Dermis blood vessel endothelial cell (primary cell): ENCODE measurements at places on chromosomes 3 and 15.

- no peak for DNase-seq
Measured at GRCh38 chr15:55522742-55523450, 14.9 kb upstream of the DNAAF4 start.

DNA sequence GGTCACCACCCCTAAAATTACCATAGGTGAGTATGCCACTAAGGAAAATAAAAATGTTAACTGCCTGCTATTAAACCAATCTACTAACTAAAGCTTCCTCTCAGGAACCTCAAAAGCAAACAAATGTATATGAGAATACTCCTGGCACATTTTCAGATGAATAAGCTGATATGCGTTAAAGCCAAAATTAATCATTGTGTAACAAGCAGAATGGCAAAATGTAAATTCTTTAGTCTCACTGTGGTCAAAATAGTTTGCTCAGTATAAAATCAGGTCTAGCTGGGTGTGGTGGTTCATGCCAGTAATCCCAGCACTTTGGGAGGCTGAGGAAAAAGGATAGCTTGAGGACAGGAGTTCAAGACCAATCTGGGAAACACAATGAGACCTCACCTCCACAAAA lies 53.6 kb downstream of the SUMF1 start:
- no peak for DNase-seq

- no peak for DNase-seq
Measured at GRCh38 chr15:94563456-94563855, 332.1 kb downstream of the MCTP2 start.

- DNase-seq: no peak
Measured at GRCh38 chr3:156233876-156234275, 113.5 kb downstream of the KCNAB1 start.

DNA sequence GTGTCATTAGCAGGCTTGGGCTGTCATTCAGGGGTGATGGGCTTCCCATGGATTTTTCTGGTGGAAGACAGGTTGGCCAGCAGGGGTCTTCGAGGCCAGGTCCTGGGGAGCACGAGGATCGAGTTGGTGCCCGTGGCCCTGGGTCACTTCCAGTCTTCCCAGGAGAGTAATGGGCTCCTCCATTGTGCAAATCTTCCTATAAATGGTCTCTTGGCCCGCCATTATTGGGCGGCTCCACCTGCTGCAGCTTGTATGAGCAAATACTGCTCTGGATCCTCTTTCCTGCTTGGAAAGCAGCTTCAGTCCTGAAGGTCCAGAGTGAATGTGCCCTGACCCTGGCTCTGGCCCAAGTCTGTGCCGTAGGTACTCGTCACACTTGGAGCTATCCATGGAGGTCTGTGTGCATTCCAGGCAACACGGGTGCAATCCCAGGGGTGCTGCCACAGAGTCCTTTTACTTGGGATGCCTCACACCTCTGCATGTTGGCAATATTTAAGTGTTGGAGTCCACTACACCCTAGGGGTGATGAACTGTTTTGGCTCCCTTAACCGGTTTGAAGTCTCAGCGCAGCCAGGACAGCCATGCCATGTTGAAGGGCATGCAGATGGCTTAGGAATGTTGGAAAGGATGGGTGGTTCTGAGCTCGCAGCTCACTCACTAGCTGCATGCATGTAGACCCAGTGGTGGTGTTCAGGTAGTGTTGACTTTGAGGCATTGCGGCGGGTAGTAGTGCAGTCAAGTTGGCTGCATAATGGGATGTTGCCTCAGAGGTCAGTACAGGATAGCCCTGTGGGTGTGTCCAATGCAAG lies 97.6 kb downstream of the SNRPN start:
- DNase-seq: no peak

DNA sequence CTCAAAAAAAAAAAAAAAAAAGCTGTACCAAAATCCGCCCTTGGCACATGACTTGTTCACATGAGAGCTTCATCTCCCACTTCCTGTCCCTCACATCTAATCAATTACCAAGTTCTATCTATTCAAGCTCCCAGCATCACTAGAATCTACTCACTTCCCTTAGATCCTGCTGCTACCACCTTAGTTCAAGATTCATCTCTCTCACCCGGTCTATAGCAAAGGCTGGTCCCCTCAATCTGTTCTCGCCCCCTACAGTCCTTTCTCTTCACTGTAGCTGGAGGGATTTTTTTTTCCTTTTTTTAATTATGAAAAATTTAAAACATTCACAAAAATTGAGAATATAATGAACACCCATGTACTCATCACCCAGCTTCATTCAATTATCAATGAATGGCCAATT lies 16.7 kb upstream of the GPR160 start:
- peak; percentile 43 for DNase-seq

GRCh38 chr15:39181056-39181747 lies 399.7 kb upstream of the THBS1 start:
- DNase-seq: no peak

GRCh38 chr15:99906793-99907192 lies 173.6 kb upstream of the LYSMD4 start:
- DNase-seq: no peak

DNA sequence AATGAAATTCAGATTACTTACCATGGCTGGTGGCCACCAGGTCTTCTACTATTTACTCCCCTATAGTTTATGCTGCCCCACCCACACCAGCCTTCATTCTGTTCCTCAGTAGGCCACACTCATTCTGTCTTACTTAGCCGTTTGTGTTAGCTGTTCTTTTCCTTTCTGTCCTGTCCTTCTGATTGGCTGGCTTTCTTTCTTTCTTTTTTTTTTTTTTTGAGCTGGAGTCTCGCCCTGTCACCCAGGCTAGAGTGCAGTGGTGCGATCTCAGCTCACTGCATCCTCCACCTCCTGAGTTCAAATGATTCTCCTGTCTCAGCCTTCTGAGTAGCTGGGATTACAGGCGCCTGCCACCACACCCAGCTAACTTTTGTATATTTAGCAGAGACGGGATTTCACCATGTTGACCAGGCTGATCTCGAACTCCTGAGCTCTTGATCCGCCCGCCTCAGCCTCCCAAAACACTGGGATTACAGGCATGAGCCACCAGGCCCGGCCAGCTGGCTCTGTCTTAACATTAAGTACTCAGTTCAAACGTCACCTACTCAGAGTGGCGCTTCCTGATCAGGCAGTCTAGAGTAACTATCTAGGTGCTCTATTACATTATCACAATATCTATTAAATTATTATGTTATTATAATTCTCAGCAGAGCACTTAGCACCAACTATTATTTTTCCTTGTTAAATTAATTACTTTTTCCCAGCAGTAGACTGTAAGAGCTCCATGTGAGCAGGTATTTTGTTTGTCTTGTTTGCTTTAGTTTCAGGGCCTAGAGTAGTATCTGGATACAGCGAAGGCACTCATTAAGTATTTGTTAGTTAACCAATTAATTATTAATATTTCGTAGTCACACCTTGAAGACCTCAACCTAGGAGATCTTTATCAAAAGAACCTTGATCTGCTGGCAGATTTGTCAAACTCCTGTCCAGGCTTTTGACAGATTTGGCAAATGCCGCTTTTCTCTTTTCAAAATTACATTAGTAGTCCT lies 6.4 kb downstream of the CMSS1 start:
- no peak for DNase-seq

DNA sequence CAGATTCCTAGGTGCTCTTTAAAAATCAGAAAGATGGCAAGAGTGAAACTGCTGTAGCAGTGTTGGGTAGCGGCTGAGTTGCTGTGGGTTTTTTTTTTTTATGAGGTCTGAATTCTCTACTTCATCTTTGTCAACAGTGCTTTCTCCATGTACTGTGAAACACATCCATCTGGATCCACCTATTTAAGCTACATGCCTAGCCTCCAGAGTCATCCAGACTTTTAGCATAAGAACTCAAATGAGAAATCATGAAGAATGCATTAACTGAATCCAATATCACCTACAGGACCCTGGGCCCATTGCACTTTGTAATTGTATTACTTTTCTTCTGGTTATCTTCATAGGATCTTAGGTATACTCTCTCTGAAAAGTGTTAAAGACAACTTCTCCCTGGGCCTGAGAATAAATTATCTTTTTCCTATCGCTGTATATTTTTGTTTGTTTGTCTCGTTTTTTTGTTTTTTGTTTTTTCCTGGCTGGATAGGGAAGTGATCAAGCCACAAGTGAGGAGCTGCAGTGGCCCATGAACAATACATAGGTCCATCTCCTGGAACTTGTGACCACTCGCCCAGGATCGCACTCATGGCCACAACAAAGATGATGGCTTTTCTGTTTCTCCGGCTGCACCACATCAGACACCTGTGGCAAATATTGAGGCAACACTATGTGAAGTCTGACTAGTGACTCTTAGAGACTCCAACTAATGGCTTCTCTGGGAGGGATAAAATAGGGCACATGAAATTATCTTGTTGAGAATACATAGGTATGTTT lies 609.9 kb upstream of the AGTR1 start:
- DNase-seq: no peak

GRCh38 chr3:47669026-47669749 lies 90.5 kb upstream of the CSPG5 start:
- peak; percentile 17 for DNase-seq

GRCh38 chr3:123620343-123620742 lies 35.5 kb upstream of the HACD2 start:
- DNase-seq: no peak

GRCh38 chr15:66515901-66516322 lies 10.8 kb downstream of the ZWILCH start:
- DNase-seq: peak; percentile 55

DNA sequence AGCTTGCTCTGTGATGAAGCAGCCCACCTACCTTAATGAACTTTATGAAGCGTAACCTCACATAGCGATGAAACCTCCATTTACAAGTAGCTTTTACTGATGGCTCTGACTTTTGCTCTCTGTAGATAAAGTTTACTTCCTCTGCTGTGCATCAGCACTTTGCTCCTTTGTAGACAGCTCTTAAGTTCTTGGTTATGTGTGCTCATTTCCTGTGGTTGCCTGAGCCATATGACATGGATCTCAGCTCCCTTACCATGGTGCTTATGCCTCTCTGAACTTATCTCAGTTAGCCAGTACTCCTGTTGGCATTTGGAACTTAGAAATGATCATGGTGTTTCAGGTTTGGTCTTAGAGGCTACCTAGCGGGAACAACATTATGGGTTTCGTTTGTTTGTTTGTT lies 7.8 kb downstream of the MFSD1 start:
- DNase-seq: no peak

DNA sequence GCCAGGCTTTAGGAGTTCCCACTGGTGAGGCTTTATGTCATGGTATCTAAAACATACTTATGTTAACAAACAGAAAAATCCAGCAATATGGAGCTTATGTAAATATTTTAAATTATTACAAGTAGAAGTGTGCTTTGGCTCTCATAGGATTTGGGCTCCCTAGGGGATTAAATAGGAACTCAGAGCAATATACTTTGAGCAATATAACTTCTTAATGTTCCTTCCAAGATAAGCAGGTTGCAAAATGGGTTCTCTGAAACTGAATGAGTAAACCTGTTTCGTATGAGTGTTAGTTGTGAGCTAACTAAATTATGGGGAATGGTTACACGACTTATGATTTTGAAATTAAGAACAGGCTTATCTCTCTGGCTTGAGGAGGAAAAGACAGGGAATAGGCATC lies 366.1 kb upstream of the ZNF385D start:
- DNase-seq: no peak

GRCh38 chr3:32434206-32434605 lies 42.6 kb downstream of the CMTM7 start:
- no peak for DNase-seq

GRCh38 chr15:98794211-98794610 lies 145.9 kb downstream of the IGF1R start:
- no peak for DNase-seq

DNA sequence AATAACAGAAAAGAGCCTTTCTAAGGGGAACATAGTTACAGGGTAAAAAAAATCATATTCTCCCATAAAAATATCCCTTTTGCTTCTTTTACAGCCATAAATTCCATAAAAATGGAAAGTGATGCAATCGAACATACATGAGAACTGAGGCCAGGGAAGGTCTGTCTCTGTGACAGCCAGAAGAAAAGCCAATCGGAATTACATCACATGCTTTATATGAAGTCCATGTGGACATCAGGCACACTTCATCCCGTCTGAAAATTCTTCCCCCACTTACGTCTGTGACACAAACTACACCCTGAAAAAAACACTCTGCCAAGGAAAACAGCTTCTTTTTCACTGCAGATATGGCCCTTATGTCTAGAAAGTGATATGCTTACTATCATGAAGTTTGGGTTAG lies 323.5 kb downstream of the ERC2 start:
- no peak for DNase-seq

GRCh38 chr15:95603802-95604201 lies 726.7 kb upstream of the NR2F2 start:
- peak; percentile 89 for DNase-seq

DNA sequence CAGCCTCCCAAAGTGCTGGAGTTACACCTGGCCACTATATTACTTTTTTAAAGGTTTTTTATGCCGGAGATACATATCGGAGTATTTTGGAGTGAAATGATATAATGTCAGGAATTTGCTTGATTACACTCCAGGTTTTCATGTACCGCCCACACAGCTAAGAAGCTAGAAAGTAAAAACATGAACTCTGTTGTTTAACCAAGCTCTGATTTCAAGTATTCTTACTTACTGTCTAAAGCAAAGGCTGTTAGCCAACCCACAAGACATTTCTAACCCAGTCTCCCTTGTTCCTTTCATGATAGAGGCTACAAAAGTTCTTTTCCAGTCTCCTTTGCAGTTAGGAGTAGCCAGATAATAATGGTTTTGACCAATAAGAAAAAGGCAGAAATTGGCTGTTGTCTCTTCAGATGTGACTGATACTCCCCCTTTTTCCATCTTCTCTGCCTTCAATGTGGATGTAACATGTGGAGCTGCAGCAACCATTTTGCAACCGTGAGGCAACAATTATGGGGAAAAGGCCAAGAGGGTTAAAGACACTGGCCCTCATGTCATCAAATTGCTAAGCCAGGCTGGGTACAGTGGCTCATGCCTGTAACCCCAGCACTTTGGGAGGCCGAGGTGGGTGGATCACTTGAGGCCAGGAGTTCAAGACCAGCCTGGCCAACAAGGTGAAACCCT lies 6.1 kb upstream of the CP start:
- DNase-seq: no peak

DNA sequence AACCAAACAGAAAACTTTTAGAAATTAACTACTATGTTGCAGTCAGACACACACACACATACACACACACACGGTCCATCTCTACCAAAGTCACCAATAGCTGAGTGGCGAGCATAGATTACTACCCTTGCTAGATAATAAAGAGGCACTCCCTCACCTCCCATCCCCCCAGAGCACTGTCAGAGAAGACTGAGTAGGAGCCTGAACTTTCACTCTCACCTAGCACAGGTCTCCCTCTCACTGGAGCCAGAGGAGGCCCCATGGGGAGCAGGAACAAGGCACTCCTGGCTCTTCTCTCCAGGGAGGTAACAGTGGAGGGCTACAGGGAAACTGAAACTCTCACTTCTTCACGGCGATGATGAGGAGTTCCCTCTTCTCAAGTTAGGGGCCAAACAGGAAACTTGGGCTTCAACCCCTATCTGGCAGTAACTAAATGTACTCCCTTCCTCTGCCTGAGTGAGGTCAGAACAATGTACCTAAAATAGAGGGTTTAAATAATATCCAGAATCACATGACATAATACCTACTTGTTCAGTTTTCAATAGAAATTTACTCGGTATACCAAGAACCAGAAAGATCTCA lies 975.3 kb upstream of the GBE1 start:
- DNase-seq: no peak
